T-helper 17 cell (primary cell): ENCODE measurements at places on chromosomes 11 and 22.

DNA sequence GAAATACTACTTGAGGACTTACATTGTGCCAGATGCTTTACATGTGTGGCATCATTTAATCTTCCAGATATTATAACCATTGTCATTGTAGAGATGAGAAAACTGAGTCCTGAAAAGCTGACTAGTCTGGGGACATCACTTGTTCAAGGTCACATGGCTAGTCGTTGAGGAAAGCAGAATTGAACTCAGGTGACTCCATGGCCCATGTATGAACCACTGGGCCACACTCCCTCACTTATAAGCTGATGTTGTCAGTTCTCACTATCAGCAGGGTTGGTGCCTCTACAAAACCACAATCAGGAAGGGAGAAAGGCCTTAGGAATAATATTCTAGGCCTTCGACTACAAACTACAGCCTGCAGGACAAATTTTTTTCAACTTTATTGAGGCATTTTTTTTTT lies 26.1 kb upstream of the ADA2 start:
- no peak for DNase-seq

DNA sequence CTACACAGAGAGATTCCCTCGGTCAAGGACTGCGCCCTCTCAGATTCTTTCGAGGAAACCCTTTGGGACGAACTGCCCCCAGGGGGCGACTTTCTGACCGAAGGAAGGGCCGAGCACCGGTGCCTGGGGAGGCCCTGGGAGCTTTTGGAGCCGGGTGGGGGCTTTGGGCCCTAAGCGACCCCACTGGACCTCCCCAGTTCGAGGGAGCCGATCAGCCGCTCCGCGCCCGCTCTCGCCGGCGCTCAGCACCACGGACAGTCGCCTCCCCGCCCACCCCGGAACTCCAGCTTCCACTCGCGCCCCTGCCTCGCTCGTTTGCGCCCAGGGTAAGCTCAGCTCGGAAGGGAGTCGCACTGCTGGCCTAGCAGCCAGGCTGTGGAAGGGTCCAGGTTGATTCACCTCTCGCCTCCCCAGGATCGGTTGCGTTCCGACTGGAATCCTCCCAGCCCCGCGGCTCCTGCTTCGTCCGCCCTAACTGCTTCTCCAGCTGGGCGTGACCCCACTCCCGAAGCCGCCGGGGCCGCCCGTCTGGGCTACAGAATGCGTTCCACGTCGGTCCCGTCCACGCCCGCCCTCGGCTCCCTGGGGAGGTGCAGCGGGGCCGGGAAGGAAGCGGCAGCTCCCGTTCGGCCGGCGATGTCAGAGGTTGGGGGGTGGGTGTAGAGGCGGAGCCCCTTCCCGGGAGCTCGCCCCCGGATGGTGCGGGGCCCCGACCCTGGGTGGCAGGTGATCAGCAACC lies 428 bp downstream of the SCN3B start:
- no peak for DNase-seq

DNA sequence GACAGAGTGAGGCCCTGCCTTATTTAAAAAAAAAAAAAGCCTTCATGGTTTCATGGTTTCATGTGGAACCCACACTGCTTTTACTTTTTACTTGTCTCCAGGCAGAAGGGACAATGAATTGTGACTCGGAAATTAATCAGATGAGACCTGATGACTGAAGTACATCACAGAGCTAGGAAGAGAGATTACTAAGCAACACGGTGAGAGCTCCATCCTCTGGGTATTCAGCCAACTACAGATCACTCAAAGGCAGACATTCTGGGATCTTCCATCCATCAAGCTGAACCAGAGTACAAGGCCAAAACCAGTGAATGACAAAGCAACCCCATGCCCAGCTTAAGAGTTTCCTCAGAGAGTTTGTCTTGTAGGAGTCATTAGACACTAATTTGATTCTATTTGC lies 433.2 kb downstream of the SOX6 start:
- no peak for DNase-seq

- no peak for DNase-seq
Observed at GRCh38 chr22:40449676-40450035, 79.3 kb downstream of the SGSM3 start.

DNA sequence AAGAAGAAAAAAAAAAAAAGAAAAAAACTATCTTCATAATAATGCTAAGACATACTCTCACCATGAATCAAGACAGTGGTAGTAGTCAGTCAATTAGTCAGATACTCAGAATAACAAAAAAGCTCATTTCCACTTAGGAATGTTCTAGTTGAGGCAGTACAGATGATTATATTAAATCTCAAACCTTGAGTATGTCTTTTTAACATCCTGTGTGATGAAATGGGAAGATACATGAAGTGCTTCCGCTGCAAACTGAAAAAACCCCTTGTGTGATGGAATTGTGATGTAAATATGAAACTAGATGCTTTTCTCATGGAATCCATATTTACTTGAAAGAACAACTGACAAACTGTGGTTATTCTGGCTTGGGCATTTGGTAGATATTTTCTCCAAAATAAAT lies 13.7 kb downstream of the AMOTL1 start:
- no peak for DNase-seq

- DNase-seq = no peak
Observed at GRCh38 chr11:38476808-38477575, 1879.0 kb upstream of the RAG2 start.

DNA sequence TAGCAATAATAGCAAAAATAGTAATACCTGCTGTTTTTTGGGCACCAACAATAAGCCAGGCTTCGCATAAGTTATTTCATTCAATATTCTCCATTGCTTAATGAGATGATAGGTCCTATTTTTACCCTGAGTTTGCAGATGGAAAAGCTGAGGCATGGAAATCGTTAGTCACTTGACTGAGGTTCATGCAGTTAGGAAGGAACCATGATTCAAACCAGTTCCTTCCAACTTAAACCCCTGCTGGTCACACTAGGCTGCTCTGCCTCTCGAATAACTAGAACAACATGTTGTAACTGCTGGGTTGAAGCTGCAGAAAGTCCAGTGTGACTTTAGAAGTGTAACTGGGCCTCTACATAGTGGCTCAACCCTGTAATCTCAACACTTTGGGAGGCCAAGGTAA lies 69.3 kb downstream of the SEZ6L start:
- no peak for DNase-seq

- DNase-seq = no peak
Observed at GRCh38 chr11:43674560-43674959, 6.0 kb upstream of the HSD17B12 start.

GRCh38 chr11:30683176-30683575 lies 97.0 kb upstream of the MPPED2 start:
- DNase-seq = no peak

DNA sequence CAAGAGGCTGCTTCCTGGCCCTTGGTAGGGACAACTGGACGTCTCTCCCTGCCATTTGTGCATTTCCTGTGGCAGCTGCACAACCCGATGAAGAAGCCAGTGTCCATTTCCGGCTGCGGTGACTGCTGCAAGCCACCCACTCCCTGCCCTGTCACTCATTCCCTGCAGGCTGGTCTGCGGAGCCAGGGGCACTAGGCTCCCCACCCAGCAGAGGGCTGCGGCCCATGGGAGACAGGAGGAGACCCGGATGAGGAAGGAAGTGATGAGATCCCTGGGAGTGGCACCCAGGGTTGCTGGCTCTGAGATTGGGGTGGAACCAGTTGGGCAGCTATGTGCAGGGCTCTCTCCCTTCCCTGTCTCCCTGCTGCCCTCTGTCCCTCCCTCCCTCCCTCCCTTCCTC lies 10.0 kb upstream of the MYRF start:
- DNase-seq = no peak

DNA sequence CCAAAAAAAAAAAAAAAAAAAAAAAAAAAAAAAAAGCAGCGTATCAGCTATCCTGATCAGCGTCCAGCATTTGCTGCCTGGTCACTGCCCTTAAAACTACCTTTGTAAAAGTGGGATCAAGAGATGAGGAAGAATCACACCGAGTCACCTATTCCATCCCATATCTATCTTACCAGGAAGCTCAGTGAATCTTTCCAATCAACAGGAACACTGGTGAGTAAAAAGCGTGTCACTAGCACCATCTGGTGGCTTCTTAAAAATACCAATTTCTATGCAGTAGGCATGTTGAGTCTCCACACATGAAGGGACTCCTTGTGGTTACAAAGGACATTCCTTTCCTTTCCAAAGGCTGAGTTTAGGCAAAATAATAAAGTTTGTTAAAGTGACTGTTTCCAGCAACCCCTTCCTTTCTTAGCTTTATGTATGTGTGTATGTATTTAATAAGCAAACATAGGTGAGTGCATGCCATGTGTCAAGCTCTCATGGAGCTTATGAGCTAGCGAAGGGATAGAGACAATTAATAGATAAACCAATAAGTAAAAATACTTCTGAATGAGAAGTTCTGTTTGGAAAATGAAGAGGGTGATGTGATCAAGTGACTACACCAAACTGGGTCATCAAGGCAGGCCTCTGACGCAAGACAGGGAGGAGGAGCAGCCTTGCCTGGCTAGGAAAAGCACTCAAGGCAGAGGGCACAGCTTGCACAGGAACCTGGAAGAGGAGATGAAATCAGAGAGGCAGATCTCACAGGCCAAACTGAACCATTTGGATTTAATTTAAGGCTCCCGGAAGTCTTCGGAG lies 13.9 kb upstream of the TP53AIP1 start:
- no peak for DNase-seq

GRCh38 chr11:70424765-70425344 lies 26.5 kb downstream of the CTTN start:
- no peak for DNase-seq

DNA sequence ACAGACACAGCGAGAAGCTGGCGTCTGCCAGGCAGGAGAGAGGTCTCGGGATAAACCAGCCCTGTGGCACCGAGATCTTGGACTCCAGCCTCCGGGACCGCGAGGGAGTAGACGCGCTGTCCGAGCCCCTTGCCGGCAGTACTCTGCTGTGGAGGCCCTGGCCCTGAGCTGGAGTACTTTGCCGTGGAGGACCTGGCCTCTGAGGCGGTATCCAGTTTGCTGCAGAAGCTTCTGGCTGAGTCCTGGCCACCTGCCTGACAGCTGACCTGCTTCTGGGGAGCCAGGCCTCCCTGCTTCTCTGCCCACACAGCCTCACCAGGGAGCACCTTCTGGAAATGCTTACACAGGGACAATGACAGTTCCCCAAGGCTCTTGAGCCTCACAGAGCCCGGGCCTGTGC lies 31.6 kb upstream of the CARS1 start:
- DNase-seq = no peak

DNA sequence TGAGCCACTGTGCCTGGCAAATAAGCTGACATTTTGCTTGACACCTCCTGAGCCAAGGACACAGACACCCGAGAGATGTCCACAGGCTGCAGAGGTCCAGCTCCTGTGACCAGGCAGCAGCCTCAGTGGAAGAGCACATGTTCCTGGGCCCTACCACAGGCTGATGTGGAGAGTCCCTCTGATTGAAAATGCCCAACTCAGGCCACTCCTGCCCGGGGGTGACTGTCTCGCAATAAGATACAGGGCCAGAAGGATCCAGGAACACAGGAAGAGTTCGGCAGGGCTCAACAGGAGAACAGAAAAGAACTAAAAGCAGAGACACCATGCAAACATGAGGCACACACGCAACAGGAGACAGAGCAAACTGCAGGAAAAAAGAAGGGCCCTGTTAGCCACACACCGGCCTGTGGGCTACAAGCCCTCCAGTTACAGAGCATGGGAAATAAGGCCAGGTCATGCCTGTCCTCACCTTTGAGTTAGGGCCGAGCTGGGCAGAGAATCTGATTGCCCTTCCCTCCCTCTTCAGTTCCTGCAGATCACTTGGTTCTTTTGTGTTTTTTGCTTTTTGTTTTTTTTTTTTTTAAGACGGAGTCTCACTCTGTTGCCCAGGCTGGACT lies 28.3 kb upstream of the MALAT1 start:
- DNase-seq = no peak

GRCh38 chr11:94749369-94749768 lies 18.8 kb upstream of the AMOTL1 start:
- DNase-seq = no peak

DNA sequence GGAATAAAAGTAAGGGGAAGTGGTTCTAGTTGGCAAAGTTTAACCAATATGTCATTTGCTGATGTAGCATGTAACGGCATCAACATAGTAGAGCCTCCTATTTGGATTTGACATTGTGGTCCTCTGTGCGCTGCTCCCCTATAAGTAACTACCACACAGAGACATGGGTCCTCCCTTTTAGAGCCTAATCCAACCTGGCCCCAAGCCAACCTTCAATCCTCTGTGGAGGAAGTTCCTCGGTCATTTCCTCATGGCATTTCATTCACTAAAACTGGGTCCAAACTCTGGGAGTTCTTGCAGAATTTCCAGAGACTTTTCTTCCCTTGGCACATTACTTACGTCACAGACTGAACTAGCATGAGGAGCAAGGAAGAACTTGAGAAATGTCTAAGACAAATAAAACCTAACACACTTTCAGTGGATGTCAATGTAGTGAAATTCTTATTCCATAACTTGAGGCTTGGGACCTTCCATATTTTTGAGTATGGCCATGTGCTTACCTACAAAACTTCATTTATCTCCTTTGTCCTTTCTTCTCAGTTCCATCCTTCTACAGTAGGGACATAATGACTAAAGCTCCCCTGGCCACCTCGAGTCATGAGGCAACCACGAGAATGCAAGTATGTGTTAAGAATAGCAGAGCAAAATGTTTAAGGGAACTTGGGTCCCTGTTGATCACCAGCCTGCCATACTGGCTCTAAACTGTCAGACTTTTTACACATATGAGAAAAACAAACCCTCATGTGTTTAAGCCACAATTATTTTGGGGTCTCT lies 34.7 kb downstream of the MMP20 start:
- no peak for DNase-seq

GRCh38 chr11:11620921-11621572 lies 758 bp downstream of the GALNT18 start:
- DNase-seq = no peak

- DNase-seq = no peak
Observed at GRCh38 chr11:132933703-132934102, 598.6 kb downstream of the OPCML start.

GRCh38 chr11:115193914-115194801 lies 310.1 kb downstream of the CADM1 start:
- DNase-seq = no peak

DNA sequence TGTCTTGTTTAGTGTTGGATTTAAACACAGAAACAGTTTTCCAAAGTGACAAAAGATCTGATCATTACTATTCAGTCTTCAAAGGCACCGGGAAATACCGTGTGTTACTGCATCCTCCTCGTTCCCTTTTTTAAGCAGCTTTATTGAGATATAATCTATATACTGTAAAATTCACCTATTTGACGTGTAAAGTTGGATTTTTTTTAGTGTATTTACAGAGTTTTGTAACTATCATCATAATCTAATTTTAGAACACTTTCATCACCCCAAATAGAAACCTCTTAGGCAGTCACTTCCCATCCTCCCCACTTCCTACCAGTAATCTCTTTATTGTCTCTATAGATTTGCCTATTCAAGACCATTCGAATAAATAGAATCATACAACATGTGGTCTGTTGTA lies 1.4 kb downstream of the ANO5 start:
- no peak for DNase-seq

DNA sequence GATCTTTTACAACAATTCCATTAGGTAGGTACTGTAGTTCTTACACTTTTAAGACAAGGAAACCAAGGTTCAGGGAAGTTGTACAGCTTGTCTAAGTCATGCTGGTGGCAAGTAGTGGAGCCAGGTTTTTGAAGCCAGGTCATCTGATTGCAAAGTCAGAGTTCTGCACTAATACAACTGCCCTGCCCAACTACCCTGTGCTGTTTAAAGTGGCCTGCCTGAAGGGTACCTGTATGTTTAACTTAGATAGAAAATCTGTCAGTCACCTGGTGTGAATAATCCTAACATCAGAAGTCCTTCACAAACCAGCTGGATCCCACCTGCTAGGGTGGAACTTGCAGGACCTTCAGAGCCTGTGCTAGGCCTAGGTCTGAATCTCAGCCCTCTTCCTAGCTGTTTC lies 44.2 kb downstream of the ARFGAP2 start:
- no peak for DNase-seq
